ENCODE measurements at places on chromosomes 1 and 21.

DNA sequence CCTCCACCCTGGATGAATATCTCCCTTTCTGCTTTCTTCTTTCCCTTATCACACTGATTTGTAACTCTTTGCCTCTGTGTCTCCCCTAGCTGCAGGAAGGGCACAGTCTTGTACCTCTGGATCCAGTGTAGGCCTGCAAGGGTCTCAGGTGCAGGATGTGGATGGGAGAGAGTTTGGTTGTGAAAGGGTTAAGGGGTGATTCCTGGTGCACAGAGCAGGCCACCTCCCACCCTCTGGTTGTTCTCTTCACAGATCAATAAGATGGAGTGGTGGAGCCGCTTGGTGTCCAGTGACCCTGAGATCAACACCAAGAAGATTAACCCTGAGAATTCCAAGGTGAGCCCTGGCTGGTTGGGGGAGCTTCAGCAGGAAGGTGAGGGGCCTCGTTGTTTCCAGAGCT lies 15.1 kb downstream of the KDF1 start:
- DNase-seq: no peak

GRCh38 chr1:180278596-180279395 lies 48.7 kb downstream of the LHX4 start:
- DNase-seq: no peak

- DNase-seq: no peak
Observed at GRCh38 chr1:233113009-233113879, 162.8 kb downstream of the NTPCR start.

DNA sequence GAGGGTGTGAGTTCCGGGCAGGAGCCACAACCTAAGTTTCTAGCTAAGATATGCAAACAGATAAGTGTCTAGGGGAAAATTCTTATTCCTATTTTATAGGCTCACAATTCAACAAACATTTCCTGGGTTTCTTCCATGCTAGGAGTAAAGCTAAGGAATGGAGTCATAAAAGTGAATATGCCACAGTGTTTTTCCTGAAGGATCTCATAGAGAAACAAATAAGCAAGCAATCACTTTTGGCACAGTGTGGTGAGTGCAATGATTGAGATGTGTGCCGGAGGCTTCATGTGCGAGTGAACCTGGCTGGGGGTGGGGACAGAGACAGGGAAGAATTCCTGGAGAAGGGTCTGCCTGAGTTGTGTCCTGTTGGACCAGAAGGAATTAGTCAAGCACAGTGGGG lies 147.4 kb downstream of the TENT5C start:
- no peak for DNase-seq

Data from stimulated activated CD4-positive, alpha-beta T cell treated with anti-CD3 and anti-CD28 coated beads, Interleukin-4, amount 100 ng/mL, for 24 hours (primary cell).